Posterior cingulate gyrus (tissue), 11 donors: ENCODE measurements at places on chromosomes 4 and X.
A peak's percentile ranks its signal among the peaks of the same experiment; 100 is the strongest.

GRCh38 chr4:28225689-28226353 is 1365.2 kb downstream of the STIM2 start:
- no peak for DNase-seq

DNA sequence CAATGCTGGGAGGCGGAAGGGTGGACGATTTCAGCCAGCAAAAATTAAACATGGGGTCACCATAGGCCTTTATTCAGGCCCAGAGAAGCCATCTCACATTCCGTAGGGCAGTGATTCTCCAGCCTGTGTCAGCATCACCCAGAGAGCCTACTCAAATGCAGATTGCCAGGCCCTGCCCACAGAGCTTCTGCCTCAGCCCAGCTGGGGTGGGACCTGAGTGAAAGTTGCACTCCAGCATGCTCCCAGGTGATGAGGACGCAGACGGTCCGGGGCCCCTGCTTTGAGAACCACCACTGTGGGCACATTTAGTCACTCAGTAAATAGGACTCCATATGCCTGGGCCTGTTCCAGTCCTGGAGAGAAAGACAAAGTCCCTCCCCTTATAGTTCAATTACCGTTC is 12.4 kb upstream of the C4orf50 start:
- no peak for DNase-seq

GRCh38 chrX:9781941-9782340 is 4.3 kb upstream of the SHROOM2 start:
- no peak for DNase-seq

GRCh38 chr4:158523990-158524535 is 2.4 kb downstream of the RXFP1 start:
- no peak for DNase-seq

DNA sequence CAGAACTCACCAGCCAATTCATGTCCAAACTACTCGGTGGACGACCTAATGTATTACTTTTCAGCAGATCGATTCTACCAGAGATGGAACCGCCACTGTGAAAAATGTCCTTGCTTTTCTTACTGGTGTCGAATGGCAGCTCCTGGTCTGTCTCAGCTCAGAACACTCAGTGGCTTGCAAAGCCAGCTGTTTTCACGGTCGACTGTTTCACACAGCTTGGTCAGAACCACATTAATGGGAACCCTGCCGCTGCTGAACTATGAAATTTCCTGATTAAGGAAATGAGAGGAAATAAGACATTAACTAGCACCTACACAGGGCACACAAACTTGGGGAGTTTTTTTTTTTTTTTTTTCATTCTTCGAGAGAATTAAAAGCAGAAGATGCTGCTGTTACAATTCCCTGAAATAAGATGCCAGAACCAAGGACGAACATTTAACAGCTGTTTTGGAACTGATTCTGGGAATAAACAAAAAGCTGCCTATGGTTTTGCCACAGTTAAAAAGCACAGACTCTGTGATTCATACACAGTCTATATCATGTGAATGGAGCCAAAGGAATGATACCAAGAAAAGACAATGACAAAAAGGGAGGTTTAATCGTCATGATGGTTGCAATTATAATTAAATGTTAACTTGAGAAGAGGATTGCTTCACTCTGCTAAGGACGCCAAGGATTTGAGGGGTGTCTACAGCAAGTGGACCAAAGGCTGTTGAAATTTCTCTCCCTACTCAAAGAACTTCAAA is 31.3 kb downstream of the SUPT20HL2 start:
- DNase-seq = no peak

- DNase-seq = no peak
These were observed 557.6 kb upstream of the DIPK2B start for GRCh38 chrX:45758319-45758718.

- no peak for DNase-seq
These were observed 53.8 kb upstream of the CLCN4 start for GRCh38 chrX:10103023-10103422.

GRCh38 chrX:115449742-115450141 is 111.2 kb upstream of the PLS3 start:
- no peak for DNase-seq

DNA sequence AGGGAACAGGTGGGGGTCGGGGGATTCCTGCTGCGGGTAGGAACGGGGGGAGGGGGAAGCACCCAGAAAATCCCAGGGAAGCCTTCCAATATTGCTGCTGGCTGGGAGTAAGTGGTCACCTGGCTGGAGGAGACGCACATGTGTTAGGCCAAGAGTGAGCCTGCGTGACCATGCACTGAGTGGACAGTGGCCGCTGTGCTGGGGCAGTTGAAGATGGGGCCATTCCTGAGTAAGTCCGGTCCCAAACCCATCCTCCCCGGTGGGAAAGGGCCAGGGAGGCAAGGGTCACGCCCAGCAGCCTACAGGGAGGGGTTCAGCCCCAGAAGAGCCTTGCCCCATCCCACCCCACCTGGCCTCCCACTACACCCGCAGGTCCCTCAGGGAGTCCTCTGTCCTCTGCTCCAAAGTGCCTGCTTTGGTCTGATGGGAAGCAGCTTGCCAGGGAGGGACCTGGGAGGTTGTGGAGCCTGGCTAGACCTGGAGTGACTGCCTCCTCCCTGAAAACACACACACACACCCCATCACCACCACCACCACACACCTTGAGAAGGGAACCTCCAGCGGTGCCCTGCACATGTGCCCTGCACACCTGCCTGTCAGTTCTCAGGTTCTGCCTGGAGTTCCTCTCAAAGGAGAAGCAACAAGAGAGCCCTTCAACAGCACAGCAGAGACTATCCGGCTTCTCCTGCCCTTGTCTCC is 6.1 kb downstream of the L1CAM start:
- DNase-seq = no peak

- DNase-seq = no peak
These were observed 165.0 kb downstream of the EFHC2 start for GRCh38 chrX:44178274-44179053.

- no peak for DNase-seq
These were observed 204.6 kb upstream of the DIAPH2 start for GRCh38 chrX:96480081-96480480.

DNA sequence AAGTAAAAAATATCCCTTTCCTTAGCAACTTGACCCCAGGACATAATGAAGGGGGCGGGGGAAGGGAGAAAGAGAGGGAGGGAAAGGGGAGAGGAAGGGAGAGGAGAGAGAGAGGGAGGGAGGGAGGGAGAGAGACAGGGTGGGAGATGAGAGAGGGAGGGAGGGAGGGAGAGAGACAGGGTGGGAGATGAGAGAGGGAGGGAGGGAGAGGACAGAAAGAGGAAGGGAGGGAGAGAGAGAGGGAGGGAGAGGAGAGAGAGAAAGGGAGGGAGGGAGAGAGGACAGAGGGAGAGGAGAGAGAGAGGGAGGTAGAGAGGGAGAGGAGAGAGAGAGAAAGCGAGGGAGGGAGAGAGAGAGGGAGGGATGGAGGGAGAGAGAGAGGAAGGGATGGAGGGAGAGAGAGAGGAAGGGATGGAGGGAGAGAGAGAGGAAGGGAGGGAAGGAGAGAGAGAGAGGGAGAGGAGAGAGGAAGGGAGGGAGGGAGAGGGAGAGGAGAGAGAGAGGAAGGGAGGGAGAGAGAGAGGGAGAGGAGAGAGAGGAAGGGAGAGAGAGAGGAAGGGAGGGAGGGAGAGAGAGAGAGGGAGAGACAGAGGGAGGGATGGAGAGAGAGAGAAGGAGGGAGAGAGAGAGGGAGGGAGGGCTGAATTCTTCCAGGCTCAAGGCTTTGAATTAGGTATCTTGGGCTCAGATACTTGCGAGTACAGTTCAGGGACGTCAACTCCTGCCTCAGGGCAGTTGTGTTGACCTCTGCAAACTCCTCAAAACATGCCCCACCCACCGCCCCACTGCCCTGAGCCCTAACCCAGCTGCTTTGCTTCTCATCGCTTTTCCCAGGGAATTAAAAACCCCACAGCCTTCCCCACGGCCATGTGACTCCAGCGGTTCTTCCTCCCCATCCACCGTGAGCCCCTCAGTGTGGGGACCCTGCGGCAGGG is 40.0 kb upstream of the ADRA2C start:
- no peak for DNase-seq

- no peak for DNase-seq
These were observed 83.1 kb upstream of the FAT4 start for GRCh38 chr4:125231661-125232060.

- no peak for DNase-seq
These were observed 2.6 kb upstream of the KLF3 start for GRCh38 chr4:38661371-38661770.

- no peak for DNase-seq
These were observed 186.7 kb upstream of the PSAPL1 start for GRCh38 chr4:7621252-7622035.

DNA sequence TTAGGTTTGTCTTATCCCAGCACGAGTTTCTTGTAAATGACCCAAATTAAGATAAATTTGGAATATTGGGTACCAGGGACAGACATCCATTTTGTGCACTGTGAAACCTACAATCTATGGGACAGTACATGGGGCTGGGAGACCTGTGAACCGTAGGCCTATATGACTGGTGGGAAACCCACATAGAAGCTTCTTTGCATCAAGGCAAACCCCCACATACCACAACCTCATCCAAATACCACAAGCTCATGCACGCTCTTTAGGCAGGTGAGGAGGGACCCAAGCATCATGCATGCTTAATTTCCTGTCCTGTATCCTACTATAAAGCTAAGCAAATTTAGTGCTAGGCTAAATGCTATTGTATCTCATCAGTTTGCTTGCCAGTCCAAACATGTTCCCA is 47.8 kb downstream of the NIPAL1 start:
- DNase-seq = no peak

GRCh38 chr4:74904509-74905065 is 28.3 kb upstream of the PARM1 start:
- no peak for DNase-seq

- DNase-seq = peak; percentile 44
These were observed at the start of gene BEX3 for GRCh38 chrX:103376118-103376978. BEX3 (plus strand) TSS chrX:103376538; CDS start chrX:103377522, 984 bp downstream.

DNA sequence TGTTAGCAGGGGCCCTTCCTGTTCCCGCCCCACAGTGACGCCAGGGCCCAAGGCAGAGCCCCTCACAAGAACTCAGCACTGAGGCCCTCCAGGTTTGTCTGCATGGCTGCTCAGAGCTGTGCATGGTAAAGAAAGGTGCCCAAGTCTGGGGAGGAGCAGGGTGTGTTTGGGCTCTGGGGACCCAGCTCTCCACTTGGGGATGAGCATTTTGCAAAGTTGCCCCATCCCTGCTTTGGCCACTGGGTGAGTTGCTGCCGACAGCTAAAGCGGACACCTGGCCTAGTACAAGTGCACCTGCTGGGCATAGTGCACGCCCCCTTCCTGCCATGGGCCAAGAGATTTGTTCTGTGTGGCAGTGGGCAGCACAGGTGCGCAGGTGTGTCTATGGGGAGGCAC is 2.0 kb upstream of the MXD4 start:
- DNase-seq = peak; percentile 65

GRCh38 chr4:45989775-45990174 is 134.1 kb downstream of the GABRG1 start:
- DNase-seq = no peak

DNA sequence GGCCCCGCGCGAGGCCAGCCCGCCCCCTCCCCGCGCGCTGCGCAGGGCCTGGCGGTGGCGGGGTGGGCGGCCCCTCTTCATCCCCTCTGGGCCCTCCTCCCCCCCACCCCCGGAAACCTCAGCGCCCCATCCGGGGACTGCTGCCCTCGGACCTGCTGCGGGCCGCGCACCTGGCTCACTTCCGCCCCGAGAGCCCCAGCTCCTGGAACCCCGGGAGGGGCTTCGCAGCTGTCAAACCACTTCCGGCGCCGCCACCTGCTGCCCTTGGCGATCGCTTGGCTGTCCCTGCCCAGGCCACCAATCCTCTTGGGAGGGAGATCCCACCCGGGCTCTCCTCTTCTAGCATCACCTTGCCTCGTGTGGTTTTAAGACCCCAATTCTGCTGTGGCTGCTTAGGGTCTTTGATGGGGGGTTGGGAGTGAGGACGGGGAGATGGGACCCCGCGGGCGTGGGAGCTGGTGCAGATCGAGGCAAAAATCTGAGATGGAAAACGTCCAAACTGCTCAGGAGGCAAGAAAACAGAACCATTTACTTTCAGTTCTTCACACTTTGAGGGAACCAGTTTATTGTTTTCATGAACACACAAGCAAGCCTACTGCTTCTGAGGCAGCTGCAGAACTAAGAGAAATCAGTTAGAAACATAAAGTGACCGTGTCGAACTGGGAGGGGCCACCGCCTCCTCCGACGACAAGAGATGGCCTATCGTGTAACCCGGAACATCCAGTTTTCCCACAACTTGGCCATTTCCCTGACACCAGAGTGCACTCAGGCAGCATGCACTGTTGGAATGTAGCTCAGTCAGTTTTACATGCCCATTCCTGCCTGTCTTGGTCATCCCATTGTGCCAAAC is 754 bp downstream of the MTMR1 start:
- peak; percentile 82 for DNase-seq

DNA sequence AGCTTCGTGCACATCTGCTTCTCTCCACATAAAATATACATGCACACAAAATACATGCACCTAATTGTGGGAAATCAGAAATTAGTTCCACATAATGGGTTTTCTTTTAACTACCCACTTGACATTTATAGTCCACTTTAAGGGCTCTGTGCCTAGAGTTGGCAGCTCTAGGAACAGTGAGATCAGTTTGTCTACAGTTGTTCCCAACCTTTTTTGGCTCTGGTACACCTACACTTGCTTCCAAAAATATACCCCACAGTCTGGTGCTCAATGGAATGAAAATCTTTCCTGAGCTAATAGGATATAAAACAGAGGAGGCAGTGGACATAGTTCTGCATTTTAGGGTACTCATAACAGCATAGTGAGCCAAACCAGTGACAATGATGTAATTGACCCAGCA is 36.1 kb downstream of the HDAC8 start:
- DNase-seq = no peak

DNA sequence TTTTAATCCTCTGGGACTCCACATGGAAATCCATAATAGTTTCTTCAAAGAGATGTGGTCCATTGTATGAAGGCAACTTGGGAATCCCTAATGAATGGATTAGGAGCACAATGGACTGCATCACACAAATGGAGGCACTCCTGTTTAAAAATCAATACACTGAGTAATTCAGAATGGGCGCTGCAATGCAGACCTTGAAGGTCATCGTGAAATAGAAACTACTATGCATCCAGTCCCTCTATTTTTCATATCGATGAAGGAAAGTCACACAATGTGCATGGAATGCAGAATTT is 98.8 kb upstream of the EGFL6 start:
- DNase-seq = no peak

DNA sequence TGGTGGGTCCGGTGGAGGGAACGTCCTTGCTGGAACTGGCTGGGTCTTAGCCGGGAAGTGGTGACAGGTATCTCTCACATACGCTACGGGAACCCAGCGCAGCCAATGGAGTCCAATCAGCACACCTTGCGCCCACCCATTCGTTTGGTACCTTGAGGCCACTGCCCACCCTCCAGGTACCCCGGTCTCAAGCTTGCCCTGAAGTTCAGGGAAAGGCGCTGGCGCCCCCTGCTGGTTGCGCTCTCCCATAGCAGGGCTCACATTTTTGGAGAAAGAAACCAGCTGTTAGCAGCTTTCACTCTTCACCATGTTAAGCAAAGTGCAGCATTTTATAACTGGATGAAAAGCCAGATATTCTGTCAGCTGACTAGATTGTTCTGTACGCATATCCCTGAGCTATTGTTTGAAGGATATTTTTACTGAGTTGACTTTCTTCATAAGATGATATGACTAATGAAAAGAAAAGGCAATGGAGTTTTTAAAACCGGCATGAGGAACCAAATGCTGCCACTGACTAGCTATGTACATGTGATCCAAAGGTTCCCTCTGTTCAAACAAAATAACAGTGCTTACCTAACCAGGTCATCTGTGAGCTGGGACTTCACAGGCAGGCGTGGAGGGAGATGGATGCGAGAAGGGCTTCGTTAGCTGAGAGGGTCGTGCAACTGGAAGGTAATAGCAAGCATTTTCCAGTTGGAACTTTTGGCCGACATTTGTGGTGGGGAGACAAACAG is 43.7 kb downstream of the OTOP1 start:
- no peak for DNase-seq
